Activated CD8-positive, alpha-beta T cell treated with anti-CD3 and anti-CD28 coated beads for 36 hours (primary cell): ENCODE measurements at places on chromosomes 3 and 15.

DNA sequence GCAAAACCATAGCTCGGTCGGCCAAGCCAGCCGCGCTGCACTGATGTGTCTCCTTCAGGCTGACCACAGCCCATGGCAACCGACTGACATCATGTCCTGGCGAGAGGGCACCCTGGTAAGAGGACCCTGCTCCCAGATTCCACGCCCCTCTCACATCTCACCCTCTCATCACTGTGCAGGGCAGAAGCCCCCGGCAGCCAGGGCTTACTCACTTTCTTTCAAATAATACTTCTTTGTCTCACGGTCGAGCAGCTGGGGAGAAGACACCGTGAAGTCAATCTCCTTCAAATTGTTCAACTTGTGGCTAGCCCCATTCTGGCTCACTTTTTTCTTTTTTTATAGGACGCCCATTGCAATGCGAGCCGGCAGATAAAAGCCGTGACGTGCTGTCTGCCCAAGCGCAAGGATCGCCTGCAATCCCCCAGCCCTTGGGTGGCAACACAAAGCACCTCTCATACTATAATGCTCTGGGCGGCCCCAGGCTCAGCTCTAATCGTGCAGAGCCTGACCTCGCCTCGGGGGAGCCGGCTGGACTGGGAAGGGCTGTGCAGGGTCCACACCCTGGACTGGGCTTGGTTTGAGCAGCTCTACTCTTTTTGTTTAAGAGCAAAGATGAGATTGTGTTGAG lies 33.6 kb downstream of the VGLL4 start:
- DNase-seq = no peak

GRCh38 chr15:71374607-71375352 lies 259.5 kb downstream of the THSD4 start:
- DNase-seq = no peak

- no peak for DNase-seq
These were observed 329.5 kb downstream of the OCA2 start for GRCh38 chr15:27769652-27770051.

- no peak for DNase-seq
These were observed 55.7 kb downstream of the MB21D2 start for GRCh38 chr3:192861972-192862371.

GRCh38 chr15:68709876-68710275 lies 110.8 kb downstream of the ANP32A start:
- no peak for DNase-seq

DNA sequence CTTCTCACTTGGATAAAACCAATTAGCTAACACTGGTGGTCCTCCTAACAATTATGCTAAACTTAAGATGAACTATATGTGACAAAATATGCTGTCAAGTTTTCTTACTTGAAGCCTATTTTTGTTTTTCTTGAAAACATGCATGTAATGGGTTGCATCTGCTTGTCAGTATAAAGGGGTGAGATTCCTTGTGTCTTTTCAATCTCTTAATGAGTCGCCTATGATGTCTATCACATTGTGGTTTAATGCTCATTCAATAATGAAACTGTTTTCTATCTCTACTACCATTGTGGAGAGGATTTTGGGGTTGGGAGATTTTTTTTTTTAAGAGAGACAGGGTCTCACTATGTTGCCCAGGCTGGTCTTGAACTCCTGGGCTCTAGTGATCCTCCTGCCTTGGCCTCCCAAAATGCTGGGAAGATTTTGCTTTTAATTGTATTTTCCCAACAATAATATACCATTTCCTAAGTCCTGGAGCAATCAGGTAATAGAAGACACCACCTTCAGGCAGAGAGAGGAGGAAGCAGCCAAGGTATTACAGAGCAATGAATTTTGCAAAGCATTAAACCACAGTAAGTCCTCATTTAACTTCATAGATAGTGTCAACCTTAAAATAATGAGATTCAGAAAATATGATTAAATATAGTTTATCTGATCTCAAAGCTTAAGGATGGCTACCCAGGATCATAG lies 17.4 kb upstream of the TRMT10C start:
- DNase-seq = no peak
